ENCODE measurements at places on chromosomes 1 and 21. TPM values are rescaled to one million over a fixed set of nuclear protein-coding genes. Genes with fewer than 3 reads are reported as not detected.

GRCh38 chr1:221824025-221824424 is 82.1 kb upstream of the DUSP10 start:
- H3K27me3 ChIP-seq, result no peaks in the 10 kb centered on the region
- no peaks in the 10 kb centered on the region for H3K36me3 ChIP-seq
- no peaks in the 10 kb centered on the region for H3K4me1 ChIP-seq
- no peak for DNase-seq

The OR2L8 gene
- not detected for total RNA-seq

The KRTAP19-4 gene
- total RNA-seq, result not detected

- no peak for DNase-seq
- H3K36me3 ChIP-seq, result no peaks in the 10 kb centered on the region
- peaks cover 5% of the 10 kb centered on the region for H3K4me1 ChIP-seq
- no peaks in the 10 kb centered on the region for H3K27me3 ChIP-seq
- H3K4me3 ChIP-seq, result peak within 1 kb of the TSS; percentile 55
- H3K27ac ChIP-seq, result no peak within 1 kb of the TSS
Observed at GRCh38 chr1:22143065-22144033, at the start of gene WNT4. TSS of gene WNT4 (minus strand) at chr1:22143097. CDS start at chr1:22142922, 175 bp downstream.

DNA sequence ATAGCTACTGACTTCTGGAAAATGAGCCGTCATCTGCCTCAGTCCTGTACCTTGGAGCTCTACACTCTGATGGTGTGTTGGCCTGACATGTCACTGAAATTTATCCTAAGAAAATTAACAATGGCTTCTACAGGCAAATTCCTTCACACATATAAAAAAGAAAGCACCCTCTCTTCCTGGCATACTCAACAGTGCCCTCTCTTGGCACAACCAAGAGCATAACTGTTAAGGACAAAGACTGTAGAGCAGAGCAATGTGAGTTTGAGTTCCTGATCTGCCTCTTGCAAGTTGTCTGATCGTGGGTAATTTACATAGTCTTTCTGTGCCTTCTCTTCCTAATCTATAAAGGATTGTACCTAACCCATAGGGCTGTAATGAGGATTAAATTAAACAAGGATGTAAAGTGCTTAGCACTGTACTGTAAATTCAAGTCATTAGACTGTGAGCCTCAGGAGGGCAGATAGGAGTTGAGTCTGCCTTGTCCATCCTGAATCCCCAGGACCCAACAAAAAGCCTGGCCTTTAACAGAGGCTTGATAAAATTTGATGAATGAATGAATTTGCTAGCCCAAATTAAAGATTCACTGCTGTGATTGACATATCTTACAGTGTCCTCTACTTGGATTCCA is 83.5 kb downstream of the SYF2 start:
- no peaks in the 10 kb centered on the region for H3K27me3 ChIP-seq
- no peak for DNase-seq
- H3K27ac ChIP-seq, result no peak overlapping the region
- no peak overlapping the region for H3K4me3 ChIP-seq

DNA sequence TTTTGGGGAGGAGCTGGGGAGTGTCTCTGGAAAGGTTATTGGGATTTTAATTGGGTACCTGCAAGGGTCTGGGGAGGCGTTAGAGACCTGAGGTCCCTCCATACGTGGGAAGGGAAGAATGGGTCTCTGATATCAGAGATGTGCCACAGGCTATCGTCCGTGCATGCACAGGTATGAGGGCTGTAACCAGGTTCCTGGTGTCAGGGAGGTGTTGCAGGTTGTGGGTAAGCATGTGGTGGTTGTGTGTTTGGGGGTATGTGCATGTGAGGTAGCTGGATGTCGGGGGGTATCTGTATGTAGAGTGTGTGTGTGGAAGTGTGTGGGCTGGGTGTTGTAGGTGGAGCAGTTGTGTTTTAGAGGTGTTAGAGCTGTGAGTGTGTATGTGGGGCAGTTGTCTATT is 8.3 kb downstream of the AHDC1 start:
- H3K4me1 ChIP-seq, result peaks cover 98% of the 10 kb centered on the region
- no peaks in the 10 kb centered on the region for H3K27me3 ChIP-seq
- H3K27ac ChIP-seq, result peak overlapping the region; percentile 98
- no peak overlapping the region for H3K4me3 ChIP-seq
- H3K36me3 ChIP-seq, result peaks cover 6% of the 10 kb centered on the region

DNA sequence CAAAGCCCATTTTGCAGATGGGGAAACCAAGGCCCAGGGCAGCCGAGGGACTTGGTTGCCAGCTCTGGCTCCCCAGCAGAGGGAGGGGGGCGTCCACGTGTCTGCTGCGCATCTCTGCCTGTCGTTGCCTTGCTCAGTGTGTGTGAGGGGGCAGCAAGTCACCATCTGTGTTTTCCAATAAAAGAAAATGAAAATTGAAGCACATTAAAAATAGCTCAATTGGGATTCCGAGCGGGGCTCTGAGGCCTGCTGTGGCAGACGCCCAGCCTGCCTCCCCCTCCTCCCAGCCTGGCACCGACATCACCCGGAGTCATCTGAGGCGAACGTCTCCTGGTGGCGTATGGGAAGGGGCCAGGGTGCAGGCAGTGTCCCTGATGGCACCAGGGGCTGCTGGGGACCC is 51.2 kb downstream of the EPHB2 start:
- H3K36me3 ChIP-seq, result no peaks in the 10 kb centered on the region
- DNase-seq, result no peak
- no peak overlapping the region for H3K4me3 ChIP-seq
- no peaks in the 10 kb centered on the region for H3K27me3 ChIP-seq

- H3K4me3 ChIP-seq, result no peak overlapping the region
- H3K27ac ChIP-seq, result no peak overlapping the region
- H3K36me3 ChIP-seq, result no peaks in the 10 kb centered on the region
- H3K27me3 ChIP-seq, result no peaks in the 10 kb centered on the region
Observed at GRCh38 chr1:99438656-99439230, 174.5 kb downstream of the PLPPR4 start.

- no peaks in the 10 kb centered on the region for H3K4me1 ChIP-seq
- H3K4me3 ChIP-seq, result no peak overlapping the region
- no peaks in the 10 kb centered on the region for H3K27me3 ChIP-seq
- DNase-seq, result no peak
- no peaks in the 10 kb centered on the region for H3K36me3 ChIP-seq
Observed at GRCh38 chr1:180571060-180571831, 12.5 kb downstream of the OVAAL start.

All from tibial nerve (tissue), 4 donors.